ENCODE measurements at places on chromosomes 6 and 20. TPM values are rescaled to one million over a fixed set of nuclear protein-coding genes. Genes with fewer than 3 reads are reported as not detected.
A peak's percentile ranks its signal among the peaks of the same experiment; 100 is the strongest.

DNA sequence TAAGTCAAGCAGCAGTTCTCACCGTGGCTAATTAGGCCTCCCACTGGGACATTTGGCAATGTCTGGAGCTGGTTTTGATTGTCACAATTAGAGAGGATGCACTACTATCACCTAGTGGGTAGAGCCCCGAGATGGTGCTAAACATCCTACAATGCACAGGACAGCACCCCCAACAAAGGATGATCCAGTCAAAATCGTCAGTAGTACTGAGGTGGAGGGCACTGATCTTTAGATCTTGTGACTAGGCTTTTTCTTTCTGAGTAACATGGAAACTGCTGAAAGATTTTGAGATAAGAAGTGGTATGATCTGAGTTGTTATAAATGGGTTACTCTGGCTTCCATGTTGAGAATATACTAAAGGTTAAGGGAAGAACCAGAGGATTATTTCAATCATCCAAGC is 12.0 kb downstream of the UBD start:
- DNase-seq: no peak

GRCh38 chr20:20251836-20252235 is 116.1 kb upstream of the INSM1 start:
- no peak for DNase-seq

GRCh38 chr6:141598487-141598886 is 534.2 kb upstream of the GJE1 start:
- DNase-seq: no peak

Gene PTPRK
- total RNA-seq: 14.7 TPM

- DNase-seq: no peak
Observed at GRCh38 chr20:5118220-5119142, 1.3 kb downstream of the PCNA start.

GRCh38 chr20:51456511-51457509 is 85.7 kb downstream of the NFATC2 start:
- DNase-seq: peak; percentile 36

- no peak for DNase-seq
Observed at GRCh38 chr6:76275746-76276145, 203.3 kb upstream of the IMPG1 start.

- DNase-seq: peak; percentile 54
Observed at GRCh38 chr6:137705160-137706082, 161.6 kb upstream of the TNFAIP3 start.

GRCh38 chr6:169023161-169023874 is 230.3 kb downstream of the THBS2 start:
- DNase-seq: no peak

DNA sequence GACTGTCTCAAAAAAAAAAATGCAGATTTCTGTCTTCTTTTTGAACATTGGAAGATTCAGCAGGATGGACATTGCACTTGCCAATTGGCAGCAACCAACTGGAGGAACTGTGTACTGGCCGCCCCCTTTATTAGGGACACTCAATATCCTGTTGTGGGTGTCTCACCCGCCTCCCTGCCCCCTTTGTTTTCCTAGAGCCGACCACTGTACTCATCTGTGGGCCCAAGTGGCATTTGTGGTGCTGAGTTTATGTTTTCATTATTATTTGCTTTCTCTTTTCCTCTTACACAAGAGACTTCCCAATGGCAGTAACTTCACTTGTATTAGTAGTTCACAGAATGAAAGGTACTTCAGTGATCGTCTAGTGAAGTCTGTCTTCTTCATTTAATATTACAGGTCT is 125.3 kb downstream of the SASH1 start:
- DNase-seq: no peak

GRCh38 chr6:43391440-43392031 is 22.1 kb upstream of the ZNF318 start:
- DNase-seq: no peak

GRCh38 chr6:82239597-82239996 is 7.9 kb downstream of the IBTK start:
- DNase-seq: no peak

Gene POPDC3
- not detected for total RNA-seq

GRCh38 chr6:43246301-43247113 is 3.2 kb downstream of the TTBK1 start:
- no peak for DNase-seq

Gene SLA2
- 0.67 TPM for total RNA-seq

GRCh38 chr20:4161401-4162251 is 146.3 kb upstream of the RNF24 start:
- DNase-seq: no peak

DNA sequence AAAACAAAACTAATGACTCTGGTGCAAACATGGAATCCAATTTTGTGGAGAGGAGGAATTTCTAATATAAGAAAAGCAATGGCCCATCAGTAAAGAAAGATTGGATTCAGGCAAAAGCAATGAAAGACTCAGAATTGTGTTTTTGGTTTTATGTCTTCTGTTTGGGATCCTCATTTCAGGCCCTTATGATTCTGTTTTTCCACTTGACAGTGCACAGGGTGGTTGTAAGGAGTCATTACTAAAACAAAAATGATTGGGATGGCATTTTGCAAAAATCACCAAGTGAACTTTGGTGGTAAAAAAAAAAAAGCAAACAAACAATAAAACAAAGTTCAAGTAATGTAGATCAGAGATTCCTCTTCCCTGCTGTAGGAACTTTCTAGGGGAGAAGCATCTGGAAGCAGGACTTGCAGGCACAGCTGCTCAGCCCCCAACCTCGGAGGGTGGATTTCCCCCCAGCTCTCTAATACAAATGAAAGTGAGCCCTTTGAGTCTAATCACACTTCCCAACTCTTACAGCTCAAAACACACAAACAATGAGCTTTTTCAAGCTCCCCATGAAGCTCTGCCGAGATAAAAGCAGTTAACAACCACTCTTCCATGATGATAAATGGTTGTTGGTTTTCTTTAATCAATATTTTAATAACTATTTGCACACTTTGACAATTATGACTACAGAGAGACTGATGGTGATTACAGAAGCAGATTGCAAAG is 177.7 kb downstream of the ZDHHC14 start:
- DNase-seq: no peak
